Stimulated activated CD4-positive, alpha-beta T cell treated with anti-CD3 and anti-CD28 coated beads, Interleukin-4, amount 100 ng/mL, for 1 hour (primary cell): ENCODE measurements at places on chromosomes 5 and 9.
A peak's percentile ranks its signal among the peaks of the same experiment; 100 is the strongest.

DNA sequence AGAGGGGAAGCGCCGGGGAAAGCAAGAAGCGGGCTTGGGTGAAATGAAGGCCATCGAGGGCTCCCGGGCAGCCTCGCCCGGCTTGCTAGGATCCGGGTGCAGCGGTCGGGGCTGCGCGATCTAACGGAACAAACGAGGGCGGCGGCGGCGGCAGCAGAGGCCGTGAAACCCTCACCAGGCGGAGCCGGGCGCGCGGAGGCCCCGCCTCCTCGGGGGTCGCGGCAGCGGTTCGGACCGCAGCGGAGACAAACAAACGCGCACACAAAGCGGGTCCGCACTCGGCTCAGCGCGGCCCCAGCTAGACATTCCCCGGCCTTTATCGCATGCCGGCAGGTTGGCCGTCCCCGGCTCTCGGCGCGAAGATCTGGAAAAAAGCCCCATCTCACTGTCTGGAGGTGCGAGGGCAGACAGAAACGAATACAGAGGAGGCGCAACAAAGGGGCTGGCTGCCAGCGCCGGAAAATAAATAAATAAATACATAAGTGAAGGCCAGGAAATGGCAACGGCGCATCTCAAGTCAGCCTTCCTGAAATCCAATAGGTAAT lies 10.5 kb upstream of the TRIM36 start:
- DNase-seq, result peak; percentile 36

- DNase-seq, result no peak
These were observed 35.2 kb downstream of the RAI14 start for GRCh38 chr5:34691326-34691725.

GRCh38 chr5:6455571-6456200 lies 7.0 kb downstream of the UBE2QL1 start:
- no peak for DNase-seq

- DNase-seq, result no peak
These were observed 1813.9 kb upstream of the CDH6 start for GRCh38 chr5:29379619-29380018.

DNA sequence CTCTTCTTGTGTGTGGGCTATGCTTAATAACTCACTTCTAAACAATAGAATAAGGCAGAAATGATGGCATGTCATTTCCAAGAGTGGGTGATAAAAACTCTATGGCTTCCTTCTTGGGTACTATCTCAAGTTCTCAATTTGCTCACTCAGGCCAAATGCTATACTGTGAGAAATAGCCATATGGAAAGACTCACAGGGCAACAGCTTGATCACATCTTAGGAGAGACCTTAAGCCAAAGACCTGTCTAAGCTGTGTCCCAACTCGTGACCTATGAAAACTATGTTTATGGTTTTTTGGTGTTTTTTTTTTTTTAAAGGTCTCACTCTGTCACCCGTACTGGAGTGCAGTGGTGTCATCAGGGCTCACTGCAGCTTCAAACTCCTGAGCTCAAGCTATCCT lies 2.1 kb upstream of the UIMC1 start:
- no peak for DNase-seq

- DNase-seq, result no peak
These were observed 5.5 kb downstream of the SLC25A2 start for GRCh38 chr5:141298376-141298775.

- no peak for DNase-seq
These were observed 43.9 kb upstream of the IL33 start for GRCh38 chr9:6171667-6172066.
